ENCODE measurements at places on chromosomes 12 and 14. TPM values are rescaled to one million over a fixed set of nuclear protein-coding genes. Genes with fewer than 3 reads are reported as not detected.

DNA sequence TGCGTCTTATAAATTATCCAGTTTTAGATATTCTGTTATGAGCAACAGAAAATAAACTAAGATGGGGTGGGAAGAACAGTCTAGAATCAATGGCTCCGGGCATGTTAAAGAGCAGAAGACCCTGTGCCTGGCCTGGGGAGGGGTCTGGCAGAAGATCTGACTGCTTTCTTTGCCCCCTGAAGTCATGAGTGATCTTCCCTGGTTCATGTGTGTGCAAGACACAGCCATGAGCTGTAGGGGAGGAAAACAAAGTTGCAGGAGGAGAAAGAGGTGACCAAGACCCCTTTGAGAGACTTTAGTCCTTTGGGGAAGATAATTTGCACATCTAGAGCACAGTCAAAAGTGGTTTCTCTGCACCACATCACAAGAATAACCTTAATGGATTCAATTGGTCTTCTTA, 4.8 kb downstream of the LACRT start:
- no peak for DNase-seq

DNA sequence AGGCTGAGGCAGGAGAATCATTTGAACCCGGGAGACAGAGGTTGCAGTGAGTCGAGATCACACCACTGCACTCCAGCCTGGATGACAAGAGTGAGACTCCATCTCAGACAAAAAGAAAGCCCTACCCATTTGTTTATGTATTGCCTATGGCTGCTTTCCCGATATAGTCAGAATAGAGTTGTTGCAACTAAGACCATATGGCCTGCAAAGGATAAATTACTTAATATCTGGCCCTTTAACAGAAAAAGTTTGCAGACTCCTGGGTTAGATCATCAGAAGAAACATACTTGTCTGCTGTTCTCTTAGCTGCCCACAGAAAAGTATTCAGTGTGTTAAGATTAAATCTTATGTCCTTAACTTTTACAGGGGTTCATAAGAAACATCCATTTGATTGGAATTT, 122.4 kb upstream of the VASH1 start:
- no peak for DNase-seq

DNA sequence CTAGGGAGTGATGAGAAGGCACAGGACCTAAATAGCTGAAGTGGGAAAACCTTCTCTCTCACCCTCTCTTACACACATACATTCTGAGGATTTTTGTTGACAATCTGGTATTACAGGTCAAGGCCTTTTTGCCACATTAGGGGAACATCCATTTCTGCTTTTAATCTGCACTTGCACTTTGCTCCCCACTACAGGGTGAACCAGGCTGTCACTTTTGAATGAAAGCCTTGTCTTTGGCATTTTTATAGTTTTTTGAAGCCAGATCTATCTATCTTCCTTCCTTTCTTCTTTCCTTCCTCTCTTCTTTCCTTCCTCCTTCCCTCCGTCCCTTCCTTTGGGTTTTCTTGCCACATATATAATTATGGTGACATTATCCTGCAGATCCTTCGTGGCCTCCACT, 165.9 kb upstream of the OTX2 start:
- DNase-seq = no peak

DNA sequence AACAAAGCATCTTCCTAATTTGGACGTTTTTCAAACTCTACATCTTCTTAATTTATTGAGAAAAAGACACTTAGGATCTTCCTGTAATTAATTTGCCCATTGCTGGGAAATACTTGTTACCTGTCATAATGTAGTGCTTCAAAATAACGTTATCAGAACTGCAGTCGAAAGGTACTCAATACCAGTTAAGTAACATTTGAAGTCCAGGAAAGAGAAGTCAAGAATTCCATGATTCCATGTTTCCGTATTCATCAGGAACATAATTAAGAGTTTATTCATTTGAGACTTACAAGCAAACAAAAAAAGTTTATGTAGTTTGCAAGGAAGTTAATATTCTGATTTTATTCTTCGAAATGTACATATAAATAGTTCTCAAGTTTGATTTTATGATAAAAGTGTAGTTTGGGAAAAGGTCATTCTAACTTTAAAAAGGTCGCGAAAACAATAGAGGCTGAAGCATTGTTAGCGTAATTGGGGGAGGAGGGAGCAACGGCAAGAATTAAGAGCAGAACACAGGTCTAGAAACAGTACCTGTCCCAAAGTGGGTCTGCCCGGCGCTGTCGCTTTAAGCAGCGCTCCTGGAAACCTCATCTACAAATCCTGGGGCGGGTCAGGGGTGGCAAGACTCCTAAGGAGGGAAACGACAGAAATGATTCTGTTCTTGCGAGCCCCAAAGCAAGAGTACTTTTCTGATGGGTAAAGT, 1.2 kb upstream of the KCNMB4 start:
- DNase-seq = no peak

DNA sequence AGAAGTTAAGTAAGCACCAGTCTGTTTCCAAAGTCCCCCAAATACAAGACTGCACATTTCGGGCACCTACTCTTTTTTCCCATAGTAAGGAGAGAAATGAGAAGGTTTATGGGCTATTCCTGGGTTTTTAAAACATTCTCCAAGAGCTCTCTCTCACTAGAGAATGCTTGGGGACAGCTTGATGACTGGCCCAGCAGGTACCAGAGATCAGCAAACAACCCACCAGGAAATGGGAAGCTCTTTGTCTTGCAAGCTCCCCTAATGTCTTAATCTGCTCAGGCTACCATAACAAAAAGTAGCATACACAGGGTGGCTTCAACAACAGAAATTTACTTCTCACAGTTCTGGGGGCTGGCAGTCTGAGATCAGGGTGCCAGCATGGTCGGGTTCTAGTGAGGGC, 41.8 kb upstream of the CRY1 start:
- no peak for DNase-seq

- peak; percentile 94 for DNase-seq
These were observed 43.2 kb downstream of the PLEKHG7 start for GRCh38 chr12:92745856-92746550.

GRCh38 chr12:76548222-76548837, 11.2 kb downstream of the OSBPL8 start:
- peak; percentile 13 for DNase-seq

- DNase-seq = peak; percentile 88
These were observed 6.3 kb upstream of the LTBP2 start for GRCh38 chr14:74618078-74618952.

DNA sequence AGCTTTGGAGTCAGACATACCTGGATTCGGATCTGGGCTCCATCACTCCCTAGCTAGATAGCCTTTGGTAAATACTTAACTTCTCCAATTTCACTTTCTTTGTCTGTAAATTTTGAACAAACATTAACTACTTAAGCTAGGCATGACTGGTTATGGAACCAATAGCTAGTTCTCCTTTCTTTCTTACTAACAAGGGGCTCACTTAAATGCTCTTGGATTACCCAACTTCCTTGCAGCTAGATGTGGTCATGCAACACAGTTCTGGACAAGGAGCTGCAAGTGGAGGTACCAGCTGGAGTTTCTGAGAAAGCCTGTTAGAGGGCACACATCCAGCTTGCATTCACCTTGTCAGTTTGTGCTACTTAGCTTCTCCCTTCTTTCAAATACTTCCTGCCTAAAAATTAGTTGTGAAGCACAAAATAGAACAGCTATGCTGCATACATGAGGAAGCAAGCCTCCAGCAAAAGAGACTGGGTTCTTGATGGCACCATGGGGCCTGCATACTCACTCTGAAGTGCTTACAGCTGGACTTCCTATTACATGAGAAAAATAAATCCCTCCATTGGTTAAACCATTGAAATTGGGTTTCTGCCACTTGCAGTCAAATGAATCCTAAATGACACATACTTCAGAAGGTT, 210.1 kb upstream of the EEA1 start:
- DNase-seq = no peak

DNA sequence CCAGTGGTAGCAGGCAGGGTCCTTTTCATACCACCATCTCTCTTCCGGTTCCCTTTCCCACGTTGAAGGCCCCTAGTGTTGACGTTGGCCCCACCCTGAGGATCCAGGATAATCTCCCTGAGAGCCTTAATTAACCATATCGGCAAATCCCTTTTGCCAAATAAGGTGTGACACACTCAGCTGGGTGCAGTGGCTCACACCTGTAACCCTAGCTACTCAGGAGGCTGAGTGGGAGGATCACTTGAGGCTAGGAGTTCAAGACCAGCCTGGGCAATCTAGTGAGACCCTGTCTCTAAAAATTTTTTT, 2.8 kb upstream of the TMEM119 start:
- DNase-seq = no peak

DNA sequence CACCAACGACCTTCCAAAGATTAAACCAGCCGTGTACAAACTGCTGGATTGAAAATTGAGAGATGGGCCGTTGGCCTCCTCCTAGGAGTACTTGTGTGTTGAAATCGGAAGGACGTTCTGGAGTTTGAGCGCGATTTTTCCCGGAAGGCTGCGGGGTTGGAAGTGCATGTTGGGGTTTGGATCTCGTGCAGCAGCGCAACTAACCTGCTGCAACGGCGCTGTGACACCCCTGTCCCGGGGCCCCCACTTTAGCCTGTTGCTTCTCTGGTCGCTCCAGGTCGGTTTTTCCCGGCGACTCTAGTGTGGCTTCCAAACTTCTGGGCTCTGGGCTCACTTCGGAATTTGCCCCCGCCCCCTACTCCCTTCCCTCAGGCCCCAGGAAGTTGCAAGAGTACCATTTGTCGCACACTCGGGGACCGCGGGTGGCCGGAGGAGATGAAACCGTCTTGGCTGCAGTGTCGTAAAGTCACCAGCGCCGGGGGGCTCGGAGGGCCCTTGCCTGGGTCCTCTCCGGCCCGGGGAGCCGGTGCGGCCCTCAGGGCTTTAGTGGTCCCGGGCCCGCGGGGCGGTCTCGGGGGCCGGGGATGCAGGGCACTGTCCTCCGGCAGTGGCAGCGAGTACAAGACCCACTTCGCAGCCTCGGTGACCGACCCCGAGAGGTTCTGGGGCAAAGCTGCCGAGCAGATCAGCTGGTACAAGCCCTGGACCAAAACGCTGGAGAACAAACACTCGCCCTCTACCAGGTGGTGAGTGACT, at the start of gene ACSS3:
TSS of gene ACSS3 (plus strand) at position 394 of the 756 bp plus-strand sequence. CDS start at position 436, 42 bp downstream.
- DNase-seq = no peak

DNA sequence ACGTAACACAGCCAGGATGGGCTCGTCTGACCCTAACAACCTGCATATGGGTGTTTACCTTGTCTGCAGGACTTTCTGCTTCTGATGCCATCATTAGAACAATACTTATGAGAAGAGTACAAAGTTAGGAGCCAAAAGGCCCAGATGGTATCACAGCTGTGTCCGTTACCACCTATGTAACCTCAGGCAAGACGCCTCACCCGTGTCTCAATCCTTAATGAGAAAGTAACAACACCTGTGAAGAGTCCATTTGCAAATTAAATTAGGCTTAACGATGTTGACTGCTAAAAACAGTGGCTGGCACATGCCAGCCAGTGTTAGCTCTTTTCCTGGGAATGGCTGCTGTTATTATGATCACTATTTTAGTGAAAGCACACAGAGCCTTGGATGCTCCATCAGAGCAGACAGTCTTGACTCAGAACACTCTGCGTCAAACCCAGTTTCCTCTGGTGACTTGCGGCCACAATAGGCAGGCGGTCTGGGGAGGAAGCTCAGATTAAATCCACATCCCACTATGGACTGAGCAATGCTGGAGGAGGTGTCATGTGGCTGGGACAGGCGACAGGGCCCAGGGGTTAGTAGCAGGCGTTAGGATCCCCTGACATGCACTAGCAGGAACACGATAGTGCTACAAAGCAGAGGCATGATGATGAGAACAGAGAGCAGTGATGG, 125.3 kb downstream of the SLC15A4 start:
- DNase-seq = no peak

GRCh38 chr14:102939329-102939728, 16.9 kb downstream of the AMN start:
- no peak for DNase-seq

DNA sequence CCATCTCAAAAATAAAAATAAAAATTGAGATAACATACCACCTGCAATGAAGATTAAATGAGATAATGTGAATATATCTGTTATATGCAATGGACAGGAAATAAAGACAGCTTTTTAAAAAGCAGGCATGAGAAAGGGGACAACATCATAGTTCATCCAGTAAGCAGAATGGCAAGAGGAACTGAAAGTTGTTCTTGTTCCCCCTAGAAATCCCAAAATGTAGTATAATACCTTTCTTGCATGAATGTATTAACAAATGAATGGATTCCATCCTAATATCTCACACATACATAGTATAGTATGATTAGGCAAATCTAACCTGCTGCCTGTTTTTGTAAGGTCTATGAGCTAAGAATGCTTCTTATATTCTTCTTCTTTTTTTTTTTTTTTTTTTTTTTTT, 31.4 kb downstream of the FGD6 start:
- DNase-seq = no peak

- DNase-seq = peak; percentile 92
These were observed 3.5 kb upstream of the P2RX7 start for GRCh38 chr12:121128908-121129810.

- no peak for DNase-seq
These were observed 47.7 kb downstream of the PSMA6 start for GRCh38 chr14:35339761-35340406.

DNA sequence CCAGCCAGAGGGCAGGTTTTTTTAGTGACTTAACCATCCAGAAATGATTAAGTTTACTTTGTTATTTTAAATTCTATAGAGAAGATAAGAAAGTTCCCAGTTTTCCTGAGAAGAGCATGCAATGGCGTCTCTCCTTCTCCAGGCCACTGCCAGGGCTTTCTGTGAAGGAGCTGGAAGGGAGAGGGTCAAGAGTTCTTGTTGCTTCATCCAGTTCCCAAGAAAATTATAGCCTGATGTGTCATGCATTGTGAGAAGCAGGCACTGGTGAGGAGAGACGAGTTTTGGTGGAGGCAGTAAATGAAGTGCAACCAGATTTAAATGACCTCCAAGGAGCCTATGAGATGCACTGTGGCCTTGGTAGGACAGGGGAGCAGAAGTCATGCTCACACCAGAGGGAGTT, 14.2 kb downstream of the ELK3 start:
- DNase-seq = peak; percentile 43

DNA sequence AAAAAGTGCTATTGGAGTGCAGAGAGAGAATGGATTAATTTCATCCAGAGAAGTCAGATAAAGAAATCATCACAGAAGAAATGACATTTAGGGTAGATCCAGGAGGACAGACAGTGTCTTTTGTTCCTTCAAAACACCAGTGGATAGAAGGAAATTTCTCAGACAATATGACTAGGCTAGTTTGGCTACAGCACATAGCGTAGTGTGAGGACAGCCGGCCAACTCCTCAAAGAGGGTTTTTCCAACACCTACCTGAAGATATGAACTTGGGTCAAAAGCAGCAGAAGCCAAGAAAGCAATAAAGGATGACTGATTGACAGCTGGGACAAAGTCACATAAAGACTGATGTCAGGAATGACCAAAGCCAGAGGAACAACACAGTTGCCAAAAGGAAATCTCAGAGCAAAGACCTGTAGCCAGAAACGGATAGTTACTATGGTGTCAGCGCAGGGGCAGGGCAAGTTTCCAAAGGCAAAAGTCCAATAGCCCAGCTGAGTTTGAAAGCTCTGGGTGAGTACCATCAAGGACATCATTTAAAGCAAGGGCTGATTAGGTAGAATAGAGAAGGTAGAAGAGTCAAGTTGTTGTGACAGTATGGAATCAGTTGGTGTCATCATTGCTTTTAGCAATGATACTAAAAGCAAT, 58.7 kb upstream of the PDE3A start:
- no peak for DNase-seq

ART4 gene
- total RNA-seq = not detected

SDR9C7 gene
- not detected for total RNA-seq

CHMP4A gene
- 13.5 TPM for total RNA-seq

OAS1 gene
- 12.4 TPM for total RNA-seq

CCDC198 gene
- not detected for total RNA-seq

GLIPR1 gene
- 46.3 TPM for total RNA-seq

FAM222A gene
- 0.39 TPM for total RNA-seq

KRT6A gene
- total RNA-seq = not detected
